A549 treated with Hydrocortisone at 1 μM for 4 hours (cell line): ENCODE measurements at places on chromosomes 7 and 10. TPM values are rescaled to one million over a fixed set of nuclear protein-coding genes. Genes with fewer than 3 reads are reported as not detected.

ACSM6 gene
- total RNA-seq = not detected in 5 replicates

PTPRN2 gene
- total RNA-seq = 0.77 to 1.1 TPM (median 0.97 TPM) in 5 replicates

MAGI2 gene
- total RNA-seq = 0.23 to 0.62 TPM (median 0.40 TPM) in 5 replicates

BAZ1B gene
- 49.4 to 74.8 TPM (median 54.3 TPM) in 5 replicates for total RNA-seq

STRIP2 gene
- 4.9 to 7.1 TPM (median 6.1 TPM) in 5 replicates for total RNA-seq

KIAA1217 gene
- total RNA-seq = 1.1 to 1.7 TPM (median 1.4 TPM) in 5 replicates

ARL5B gene
- 5.7 to 8.6 TPM (median 6.9 TPM) in 5 replicates for total RNA-seq

ABCF2 gene
- total RNA-seq = 59.6 to 71.5 TPM (median 61.7 TPM) in 5 replicates

WDR91 gene
- total RNA-seq = 5.7 to 8.9 TPM (median 7.1 TPM) in 5 replicates

FGF8 gene
- not detected in 5 replicates for total RNA-seq

KCNIP2 gene
- 0.49 to 0.98 TPM (median 0.75 TPM) in 5 replicates for total RNA-seq

MBL2 gene
- not detected in 5 replicates for total RNA-seq

VSTM4 gene
- total RNA-seq = 0.24 to 0.44 TPM (median 0.28 TPM) in 5 replicates

SVIL gene
- total RNA-seq = 19.2 to 29.0 TPM (median 21.4 TPM) in 5 replicates

CYP2C19 gene
- not detected in 5 replicates for total RNA-seq

TMEM184A gene
- total RNA-seq = 7.0 to 9.9 TPM (median 9.0 TPM) in 5 replicates

ZNF425 gene
- 1.1 to 1.7 TPM (median 1.4 TPM) in 5 replicates for total RNA-seq

UPK3BL2 gene
- 1.3 to 3.2 TPM (median 2.4 TPM) in 5 replicates for total RNA-seq

ZFAND2A gene
- 49.5 to 56.1 TPM (median 52.2 TPM) in 5 replicates for total RNA-seq

FRMPD2 gene
- total RNA-seq = 0.07 to 0.15 TPM (median 0.13 TPM) in 3 of 5 replicates, not detected in the others

FAS gene
- 28.3 to 40.3 TPM (median 31.7 TPM) in 5 replicates for total RNA-seq

ADRB1 gene
- total RNA-seq = 1.1 to 1.4 TPM (median 1.2 TPM) in 5 replicates

EPHA1 gene
- total RNA-seq = 0.02 to 0.21 TPM (median 0.10 TPM) in 4 of 5 replicates, not detected in the other

CALML5 gene
- total RNA-seq = not detected in 5 replicates

MSS51 gene
- total RNA-seq = 0.37 to 0.59 TPM (median 0.48 TPM) in 5 replicates

FUOM gene
- 13.3 to 17.6 TPM (median 16.0 TPM) in 5 replicates for total RNA-seq

TFR2 gene
- 2.0 to 2.4 TPM (median 2.1 TPM) in 5 replicates for total RNA-seq

TRIM74 gene
- total RNA-seq = 0.31 to 0.55 TPM (median 0.51 TPM) in 5 replicates

SGPL1 gene
- total RNA-seq = 24.8 to 41.0 TPM (median 27.0 TPM) in 5 replicates

ARHGEF35 gene
- total RNA-seq = 0.37 to 0.68 TPM (median 0.39 TPM) in 5 replicates

ASZ1 gene
- total RNA-seq = not detected in 5 replicates

ACTL6B gene
- not detected in 5 replicates for total RNA-seq
